ENCODE measurements at places on chromosomes 7 and 10. TPM values are rescaled to one million over a fixed set of nuclear protein-coding genes. Genes with fewer than 3 reads are reported as not detected.
A peak's percentile ranks its signal among the peaks of the same experiment; 100 is the strongest.

CALML5 gene
- total RNA-seq: not detected

DPYSL4 gene
- total RNA-seq: 15.0 TPM

FFAR4 gene
- total RNA-seq: not detected

OPN1SW gene
- not detected for total RNA-seq

SMNDC1 gene
- total RNA-seq: 35.4 TPM

GJD4 gene
- not detected for total RNA-seq

CPN1 gene
- not detected for total RNA-seq

GNGT1 gene
- total RNA-seq: not detected

BHLHA15 gene
- 1.2 TPM for total RNA-seq

LIPJ gene
- not detected for total RNA-seq

STEAP4 gene
- 0.54 TPM for total RNA-seq

DNA sequence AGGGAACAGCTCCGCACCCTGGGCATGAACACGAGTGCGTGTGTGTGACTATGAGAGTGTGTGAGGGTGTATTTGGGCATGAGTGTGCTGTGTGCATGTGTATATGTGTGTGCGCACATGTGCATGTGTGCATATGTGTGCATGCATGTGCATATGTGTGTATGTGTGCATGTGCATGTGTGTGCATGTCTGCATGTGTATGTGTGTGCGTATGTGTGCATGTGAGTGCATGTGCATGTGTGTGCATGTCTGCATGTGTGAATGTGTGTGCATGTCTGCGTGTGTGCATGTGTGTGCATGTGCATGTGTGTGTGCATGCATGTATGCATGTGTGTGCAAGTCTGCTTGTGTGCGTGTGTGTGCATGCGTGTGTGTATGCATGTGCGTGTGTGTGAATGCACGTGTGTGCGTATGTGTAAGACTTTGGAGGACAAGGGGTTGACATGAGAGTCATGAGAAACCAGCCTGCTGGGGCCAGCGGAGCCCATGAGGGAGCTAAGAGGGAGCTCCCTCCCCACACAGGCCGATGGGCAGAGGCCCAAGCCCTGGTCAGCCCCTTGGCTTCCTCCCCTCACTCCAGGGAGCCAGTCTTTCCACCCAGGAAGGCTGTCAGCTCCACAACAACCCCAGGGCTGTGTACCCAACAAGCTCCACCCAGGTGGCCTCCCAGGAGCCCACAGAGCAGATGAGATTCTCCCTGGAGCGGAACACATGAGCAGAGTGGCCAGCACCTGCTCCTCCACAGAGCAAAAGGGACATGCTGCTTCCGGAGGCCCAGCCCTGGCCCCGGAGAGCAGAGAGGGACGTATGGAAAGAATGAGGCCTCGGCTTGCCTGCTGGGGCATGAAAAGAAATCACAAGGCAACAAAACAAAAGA lies 142.5 kb upstream of the PPP2R2D start:
- no peak for DNase-seq

GRCh38 chr7:130488392-130489139 lies 3.3 kb upstream of the MEST start:
- DNase-seq: no peak

GRCh38 chr7:137403353-137403695 lies 59.8 kb upstream of the PTN start:
- DNase-seq: no peak

DNA sequence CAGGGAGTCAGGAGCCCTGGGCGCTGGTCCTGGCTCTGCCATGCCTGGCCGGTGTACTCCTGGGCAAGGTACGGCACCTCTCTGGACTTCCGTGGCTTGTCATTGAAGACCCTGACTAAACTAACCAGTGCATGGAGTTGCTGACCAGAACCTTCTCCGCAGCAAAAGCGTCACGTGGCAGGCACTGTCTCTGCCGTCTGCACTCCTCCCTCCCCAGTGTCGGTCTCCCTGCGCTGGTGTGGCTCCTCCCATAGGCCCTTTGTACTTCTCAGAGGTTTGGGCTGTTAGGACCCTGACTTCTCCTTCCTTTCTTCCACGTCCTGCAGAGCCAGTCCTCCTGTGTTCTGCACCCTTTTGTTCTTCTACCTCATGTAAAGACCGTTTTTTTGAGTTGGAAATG lies 100.6 kb upstream of the CREB5 start:
- DNase-seq: no peak

DNA sequence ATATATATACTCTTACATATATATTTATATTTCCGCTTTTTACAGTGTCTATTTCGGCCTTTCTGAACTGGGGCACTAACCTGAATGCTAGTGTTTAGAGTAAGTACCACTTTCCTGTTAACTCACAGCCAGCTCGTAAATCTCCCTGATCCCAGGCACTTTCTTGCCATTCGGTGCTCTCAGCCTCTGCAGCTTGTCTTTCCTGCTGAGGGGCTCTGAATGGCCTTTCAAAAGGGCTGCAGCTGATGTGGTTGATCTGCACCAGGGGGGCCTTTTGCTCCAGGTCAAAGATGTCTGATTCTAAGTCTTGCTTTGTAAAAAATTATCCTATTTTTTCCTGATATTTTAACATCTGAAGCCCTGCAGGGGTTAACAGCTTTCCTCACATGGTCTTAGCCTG lies 25.5 kb upstream of the HPS1 start:
- DNase-seq: no peak

DNA sequence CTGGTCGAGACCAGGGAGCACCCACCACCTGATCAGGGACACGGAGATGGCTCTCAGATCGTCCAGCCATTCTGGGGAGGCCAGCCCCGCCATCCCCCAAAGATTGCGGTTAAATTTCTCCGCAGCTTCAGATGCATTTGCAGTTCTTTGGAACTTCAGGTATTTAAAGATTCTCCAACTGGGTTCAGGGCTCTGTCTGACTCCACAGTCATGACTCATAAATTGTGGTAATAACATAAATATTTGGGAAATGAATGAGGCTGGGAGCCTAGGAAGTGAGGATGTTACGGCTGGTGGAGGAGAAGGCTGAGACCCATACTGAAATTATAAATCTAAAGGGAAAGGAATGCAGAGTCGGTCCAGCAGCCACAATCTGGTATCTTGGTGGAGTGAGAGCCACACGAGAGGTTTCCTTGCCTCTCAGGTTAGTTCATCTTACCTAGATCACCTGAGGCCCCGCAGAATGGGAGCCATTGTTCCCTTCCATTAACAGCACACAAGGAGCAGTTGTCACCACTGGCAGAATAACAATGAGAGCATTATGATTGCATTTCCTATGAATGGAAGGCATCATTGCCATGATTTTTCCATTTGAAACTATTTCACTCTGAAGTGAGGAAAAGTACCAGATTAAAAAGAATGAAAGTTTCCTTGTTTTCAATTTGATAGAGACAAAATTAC lies 26.7 kb upstream of the DNAJB6 start:
- DNase-seq: no peak

GRCh38 chr10:12314836-12315235 lies 34.5 kb upstream of the CAMK1D start:
- DNase-seq: no peak

DNA sequence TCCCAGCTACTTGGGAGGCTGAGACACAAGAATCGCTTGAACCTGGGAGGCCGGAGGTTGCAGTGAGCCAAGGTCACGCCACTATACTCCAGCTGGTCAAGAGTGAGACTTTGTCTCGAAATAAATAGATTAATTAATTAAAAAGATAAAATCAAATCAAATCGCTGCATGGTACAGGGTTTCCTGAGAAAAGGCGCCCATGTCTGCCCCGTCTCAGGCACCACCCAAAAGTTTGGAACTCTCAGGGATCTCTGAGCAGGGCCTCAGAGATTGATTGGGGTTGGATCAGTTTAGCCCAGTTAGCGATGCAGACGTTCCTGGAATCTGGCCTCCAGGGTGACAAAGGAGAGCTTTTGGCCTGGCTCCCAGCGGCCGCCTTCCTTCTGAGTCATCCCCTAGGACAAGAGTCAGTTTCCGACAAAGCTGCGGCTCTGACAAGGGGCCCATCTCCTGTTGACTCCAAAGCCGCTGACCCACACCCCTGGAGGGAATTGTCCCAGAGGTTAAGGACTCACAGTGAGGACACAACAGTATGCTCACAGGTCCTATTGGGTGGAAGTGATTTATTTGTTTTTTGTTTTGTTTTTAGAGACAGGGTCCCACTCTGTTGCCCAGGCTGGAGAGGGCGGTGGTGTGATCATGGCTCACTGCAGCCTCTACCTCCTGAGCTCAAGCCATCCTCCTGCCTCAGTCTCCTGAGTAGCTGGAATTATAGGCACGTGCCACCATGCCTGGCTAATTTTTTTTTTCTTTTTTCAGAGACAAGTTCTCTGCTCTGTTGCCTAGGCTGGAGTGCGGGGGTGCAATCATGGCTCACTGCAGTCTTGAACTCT lies 6.8 kb downstream of the ORAI2 start:
- no peak for DNase-seq

GRCh38 chr10:69729326-69730048 lies 72.2 kb upstream of the COL13A1 start:
- no peak for DNase-seq

DNA sequence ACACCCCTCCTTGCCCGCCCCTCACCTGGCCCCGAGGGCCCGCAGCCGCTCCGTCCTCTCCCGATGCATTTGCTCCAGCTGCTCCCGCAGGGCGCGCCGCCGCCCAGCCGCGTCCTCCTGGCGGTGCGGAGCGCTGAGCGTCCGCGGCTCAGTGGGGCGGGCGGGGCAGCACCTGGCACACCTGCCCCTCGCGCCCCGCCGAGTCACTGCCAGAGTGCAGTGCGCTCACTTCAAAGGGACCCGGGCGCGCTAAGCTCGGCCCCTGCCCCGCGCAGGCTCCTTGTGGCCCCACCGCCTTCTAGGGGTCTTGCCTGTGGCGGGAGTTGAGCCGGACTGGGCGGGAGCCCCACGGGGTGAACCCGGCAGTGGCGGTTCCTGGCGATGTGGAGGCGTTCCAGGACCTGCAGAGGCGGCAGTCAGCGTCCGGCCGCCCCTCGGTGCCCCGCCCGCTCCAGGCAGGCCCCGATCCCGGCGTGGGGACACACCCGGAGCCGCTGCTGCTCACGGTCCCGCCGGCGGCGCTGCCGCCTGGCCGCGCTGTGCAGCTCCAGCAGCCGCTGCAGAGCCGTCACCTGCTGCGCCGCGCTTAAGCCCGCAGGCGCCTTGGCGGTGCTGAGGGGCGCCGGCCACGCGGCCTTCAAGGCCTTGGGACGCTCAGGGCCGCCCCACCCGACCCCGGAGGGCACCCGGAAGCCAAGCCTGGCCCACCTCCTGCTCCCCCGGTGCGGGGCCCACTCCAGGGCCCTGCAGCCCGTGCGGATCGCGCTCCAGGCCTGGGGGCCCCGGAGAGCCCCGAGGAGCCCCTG lies 6.7 kb downstream of the ATP6V1F start:
- DNase-seq: peak; percentile 37

GRCh38 chr10:125661431-125661940 lies 21.5 kb downstream of the TEX36 start:
- no peak for DNase-seq

- no peak for DNase-seq
These were observed 605 bp upstream of the NFKB2 start for GRCh38 chr10:102394801-102395399.

DNA sequence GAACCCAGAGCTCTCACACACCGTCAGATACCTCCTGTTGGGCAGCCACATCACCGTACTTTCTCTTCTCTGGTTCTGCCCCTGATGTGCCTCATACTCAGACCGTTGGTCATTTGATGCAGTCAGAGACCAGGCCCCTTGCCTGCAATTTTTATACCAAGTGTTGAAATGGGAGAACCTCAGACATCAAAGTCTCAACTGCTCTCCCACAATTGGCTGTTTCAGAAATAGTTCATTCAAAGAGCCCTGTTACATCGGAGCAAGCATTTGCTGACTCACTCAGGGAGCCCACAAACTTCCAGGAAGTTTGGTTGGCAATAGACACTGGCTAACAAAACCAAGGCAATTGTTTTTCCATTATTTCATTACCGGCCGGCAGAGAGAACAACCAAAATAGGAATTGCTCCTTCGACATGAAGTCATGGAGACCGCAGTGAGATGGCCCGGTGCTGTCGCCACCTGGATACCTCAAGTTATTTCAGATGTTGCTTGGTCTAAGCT lies 33.5 kb upstream of the ADAM12 start:
- DNase-seq: no peak

DNA sequence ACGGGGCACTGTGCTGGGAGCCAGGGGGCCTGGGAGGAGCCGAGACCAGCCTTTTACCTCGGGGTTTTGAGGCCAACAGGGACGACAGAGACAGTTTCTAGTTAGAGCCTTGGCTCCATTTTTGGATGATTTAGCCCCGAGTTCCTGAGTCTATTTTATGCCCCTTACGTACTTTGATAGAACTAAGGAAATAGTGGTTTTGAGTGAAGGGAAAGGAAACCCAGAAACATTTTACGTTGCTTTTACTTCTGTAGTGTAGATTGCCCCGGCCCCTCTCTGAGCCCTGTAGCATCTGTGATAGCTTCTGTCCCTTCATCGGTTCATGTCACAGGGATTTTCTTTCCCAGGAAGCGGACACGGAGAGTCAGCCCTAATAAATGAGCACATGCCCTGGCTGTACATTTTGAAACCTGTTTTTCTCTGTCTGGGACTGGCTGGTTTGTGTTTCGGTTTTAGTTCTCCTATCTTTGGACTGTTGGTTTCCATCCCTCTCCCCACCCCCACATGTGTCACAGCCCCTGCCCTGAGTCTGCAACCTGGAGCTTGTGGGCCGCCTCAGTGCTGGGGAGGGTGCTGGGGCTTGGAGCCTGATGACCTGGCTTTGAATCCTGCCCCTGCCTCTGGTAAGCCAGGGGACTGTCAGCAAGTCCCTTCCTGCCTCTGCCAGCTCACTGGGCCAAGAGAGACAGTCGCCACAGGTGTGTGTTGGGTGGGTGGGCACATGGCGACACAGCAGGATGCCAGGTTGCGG lies 6.9 kb upstream of the ORAI2 start:
- DNase-seq: no peak

- DNase-seq: peak; percentile 44
These were observed 89.2 kb downstream of the DLG5 start for GRCh38 chr10:77837248-77837924.

DNA sequence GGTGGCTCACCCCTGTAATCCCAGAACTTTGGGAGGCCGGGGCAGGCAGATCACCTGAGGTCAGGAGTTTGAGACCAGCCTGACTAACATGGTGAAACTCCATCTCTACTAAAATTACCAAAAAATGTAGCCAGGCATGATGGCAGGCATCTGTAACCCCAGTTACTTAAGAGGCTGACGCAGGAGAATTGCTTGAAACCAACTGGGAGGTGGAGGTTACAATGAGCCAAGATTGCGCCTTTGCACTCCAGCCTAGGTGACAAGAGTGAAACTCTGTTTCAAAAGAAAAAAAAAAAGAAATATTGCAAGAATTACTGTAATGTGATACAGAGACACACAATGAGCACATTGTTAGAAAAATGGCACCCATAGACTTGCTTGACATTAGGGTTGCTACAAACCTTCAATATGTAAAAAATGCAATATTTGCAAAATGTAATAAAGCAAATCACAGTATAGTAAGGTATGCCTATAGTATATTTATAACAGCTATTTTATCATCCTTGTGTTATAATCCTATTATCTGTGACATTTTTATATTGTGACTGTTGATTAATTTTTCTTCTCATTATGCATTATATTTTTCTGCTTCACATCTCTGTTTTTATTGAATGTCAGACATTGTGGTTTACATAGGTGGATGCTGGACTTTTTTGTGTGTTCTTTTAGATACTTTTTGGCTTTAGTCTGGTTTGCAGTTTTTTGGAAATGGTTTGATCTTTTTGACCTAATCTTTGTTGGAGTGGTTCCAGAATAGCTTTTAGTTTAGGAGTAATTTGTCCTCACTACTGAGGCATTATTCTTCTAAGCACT lies 55.4 kb upstream of the HELLS start:
- DNase-seq: no peak

- DNase-seq: no peak
These were observed 1.4 kb downstream of the ANKMY2 start for GRCh38 chr7:16644157-16644556.
